Uterine smooth muscle cell (primary cell): ENCODE measurements at places on chromosomes 7 and 10. TPM values are rescaled to one million over a fixed set of nuclear protein-coding genes. Genes with fewer than 3 reads are reported as not detected.

The CRTAC1 gene
- total RNA-seq, result not detected in 2 replicates

The NEUROG3 gene
- total RNA-seq, result not detected in 2 replicates

The HEPACAM2 gene
- 0.11 TPM in 1 of 2 replicates, not detected in the other for total RNA-seq

The NUDT13 gene
- total RNA-seq, result 1.6 and 1.8 TPM in 2 replicates

The NPC1L1 gene
- total RNA-seq, result under 0.01 and 0.12 TPM in 2 replicates

The MEOX2 gene
- under 0.01 TPM in 2 replicates for total RNA-seq
